ENCODE measurements at places on chromosomes 12 and 14.

GRCh38 chr12:31117203-31118011 is 43.7 kb downstream of the DDX11 start:
- no peak for DNase-seq

- DNase-seq: no peak
Measured at GRCh38 chr12:2338991-2339431, 286.2 kb downstream of the CACNA1C start.

GRCh38 chr12:100293017-100293416 is 26.0 kb downstream of the SCYL2 start:
- DNase-seq: no peak

GRCh38 chr12:106301611-106302321 is 767 bp upstream of the TCP11L2 start:
- DNase-seq: no peak

DNA sequence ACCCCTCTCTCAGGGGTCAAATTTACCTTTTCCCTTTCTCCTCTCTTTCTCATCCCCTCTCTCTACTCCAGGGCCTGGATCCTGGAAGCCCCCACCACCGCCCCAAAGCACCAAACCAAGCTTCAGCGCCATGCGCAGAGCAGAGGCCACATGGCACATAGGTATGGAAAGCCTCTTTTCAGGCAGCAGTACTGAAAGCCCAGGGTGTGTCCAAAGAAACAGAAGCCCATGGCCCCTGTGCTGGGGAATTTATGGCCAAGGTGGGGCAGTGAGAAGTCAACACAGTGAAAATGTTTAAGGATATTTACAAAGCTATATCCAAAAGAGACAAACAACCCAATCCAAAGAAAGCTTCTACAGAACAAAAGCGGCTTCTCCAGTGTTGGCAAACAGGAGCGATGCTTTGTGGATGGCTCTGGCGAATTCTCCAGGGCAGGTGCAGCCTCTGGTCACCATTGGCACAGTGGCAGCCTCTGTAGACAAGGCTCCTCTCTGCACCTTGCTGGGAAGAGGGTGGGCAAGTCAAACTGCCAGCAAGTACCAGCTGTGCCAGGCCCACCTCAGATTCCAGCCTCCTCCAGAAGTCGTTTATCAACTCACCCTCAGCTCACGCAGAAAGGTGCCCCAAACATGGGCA is 4.7 kb upstream of the CPNE6 start:
- no peak for DNase-seq

- no peak for DNase-seq
Measured at GRCh38 chr12:42887657-42888056, 298.1 kb upstream of the PRICKLE1 start.

- no peak for DNase-seq
Measured at GRCh38 chr14:77667331-77667730, 40.5 kb downstream of the ALKBH1 start.

GRCh38 chr12:124307556-124307825 is 12.6 kb downstream of the RFLNA start:
- DNase-seq: no peak

GRCh38 chr12:20181416-20182180 is 186.7 kb upstream of the PDE3A start:
- DNase-seq: no peak

DNA sequence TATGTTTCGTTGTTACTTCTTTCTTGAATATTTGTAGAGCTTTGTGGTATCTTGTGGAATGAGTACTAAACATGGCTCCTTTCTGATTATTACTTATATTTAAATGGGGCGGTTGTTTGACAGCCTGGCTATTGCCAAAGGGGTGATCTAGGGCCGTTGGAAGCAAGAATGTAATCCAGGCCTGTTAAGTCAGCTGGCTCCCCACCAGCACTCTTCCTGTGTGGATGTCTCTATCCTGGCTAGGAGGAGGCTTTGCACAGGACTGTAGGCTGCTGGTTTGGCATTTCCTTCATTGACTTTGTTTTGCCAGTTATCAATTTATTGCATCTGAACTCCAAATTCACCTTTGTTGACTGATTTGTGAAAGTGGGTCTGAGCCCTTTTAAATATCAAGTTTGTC is 5.6 kb downstream of the FAM234B start:
- DNase-seq: no peak

DNA sequence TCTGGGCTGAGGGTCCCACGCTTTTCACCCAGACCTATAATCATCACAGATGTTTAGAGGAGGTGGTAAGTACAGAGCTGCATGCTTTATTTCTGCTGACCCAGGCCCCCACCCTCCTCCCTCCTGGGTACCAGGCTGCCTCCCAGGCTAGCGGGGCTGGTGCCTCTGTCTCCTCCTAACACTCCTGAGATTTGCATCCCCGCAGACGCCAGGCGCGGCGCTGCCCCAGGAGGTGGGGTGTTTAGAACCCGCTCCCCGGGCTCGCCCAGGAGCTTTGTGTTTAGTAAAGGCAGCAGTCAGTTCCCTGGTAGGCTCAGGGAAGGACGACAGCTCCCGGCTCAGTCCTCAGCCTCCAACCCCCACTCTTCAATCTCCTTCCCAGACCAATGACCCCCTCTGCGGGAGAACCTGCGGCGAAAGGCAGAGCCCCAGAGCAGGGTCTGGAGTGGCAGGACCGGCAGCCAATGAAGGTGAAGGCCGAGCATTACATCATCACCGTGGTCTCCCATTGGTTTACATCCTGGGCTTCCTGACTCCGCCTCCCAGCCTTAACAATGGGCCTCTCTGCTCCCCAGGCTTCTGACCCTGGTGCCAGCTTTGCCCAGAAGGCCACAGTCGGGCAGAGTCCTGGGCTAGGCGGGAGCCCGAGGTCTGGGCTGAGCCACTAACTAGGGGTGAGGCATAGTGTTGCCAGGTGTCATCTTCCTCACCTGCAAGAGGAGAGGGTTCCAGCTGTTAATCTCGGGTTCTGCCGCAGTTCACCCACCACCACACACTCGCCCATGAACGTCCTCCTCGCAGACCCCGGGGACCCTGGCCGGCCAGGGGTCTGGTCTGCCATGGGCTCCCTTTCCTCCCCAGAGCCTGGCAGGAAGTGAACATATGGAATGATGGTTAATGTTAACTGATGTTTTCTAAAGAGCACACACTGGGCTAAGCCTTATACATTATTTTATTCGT is 57.5 kb downstream of the CALM1 start:
- peak; percentile 55 for DNase-seq

- no peak for DNase-seq
Measured at GRCh38 chr14:52124791-52125684, 56.2 kb upstream of the NID2 start.
